NCI-H524 (cell line): ENCODE measurements at places on chromosomes 1 and 21.

GRCh38 chr1:32763221-32763620, 53.9 kb downstream of the YARS1 start:
- no peak for DNase-seq

GRCh38 chr1:41913014-41913413, 5.7 kb downstream of the HIVEP3 start:
- DNase-seq = no peak

DNA sequence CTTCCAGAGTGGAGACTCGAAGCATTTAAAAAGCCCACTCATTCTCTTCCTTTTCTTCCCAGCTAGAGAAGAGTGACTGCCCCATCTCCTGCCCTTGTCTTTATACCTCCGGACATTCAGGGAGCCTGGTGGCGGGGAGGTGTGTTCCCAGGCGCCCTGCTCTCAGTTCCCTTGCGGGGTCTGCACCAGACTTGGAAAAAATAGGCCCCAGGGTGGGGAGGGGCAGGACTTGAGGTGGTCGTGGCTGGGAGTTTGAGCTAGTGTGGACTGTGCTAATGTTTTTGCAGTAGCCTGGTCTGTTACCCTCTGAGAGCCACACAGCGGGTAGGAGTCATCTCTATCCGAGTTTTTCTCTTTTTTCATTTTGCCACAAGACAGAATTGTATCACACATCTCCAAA, 139.1 kb downstream of the PEX14 start:
- no peak for DNase-seq

DNA sequence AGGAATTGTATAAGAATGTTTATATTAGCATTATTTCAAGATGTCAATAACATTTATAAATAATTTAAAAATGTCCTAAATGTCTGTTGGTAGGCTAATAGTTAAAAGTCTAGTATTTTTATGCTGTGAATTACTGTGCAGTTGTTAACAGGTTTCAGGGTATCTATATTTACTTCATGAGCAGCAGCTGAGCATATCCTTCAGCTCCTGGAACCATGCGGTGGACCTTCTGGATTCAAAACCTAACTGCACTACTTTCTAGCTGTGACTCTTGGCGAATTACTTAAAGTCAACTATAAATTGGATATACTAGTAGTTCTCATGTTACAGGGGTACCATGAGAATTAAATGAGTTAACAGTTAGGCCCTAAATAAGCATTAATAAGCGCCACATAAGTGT, 3.7 kb downstream of the CEP350 start:
- peak; percentile 5 for DNase-seq

GRCh38 chr1:67754526-67754920, 69.5 kb downstream of the GADD45A start:
- DNase-seq = no peak

- no peak for DNase-seq
These were observed 28.3 kb downstream of the CCN1 start for GRCh38 chr1:85608851-85609250.

- DNase-seq = no peak
These were observed 289.5 kb downstream of the KIF26B start for GRCh38 chr1:245444147-245444828.

DNA sequence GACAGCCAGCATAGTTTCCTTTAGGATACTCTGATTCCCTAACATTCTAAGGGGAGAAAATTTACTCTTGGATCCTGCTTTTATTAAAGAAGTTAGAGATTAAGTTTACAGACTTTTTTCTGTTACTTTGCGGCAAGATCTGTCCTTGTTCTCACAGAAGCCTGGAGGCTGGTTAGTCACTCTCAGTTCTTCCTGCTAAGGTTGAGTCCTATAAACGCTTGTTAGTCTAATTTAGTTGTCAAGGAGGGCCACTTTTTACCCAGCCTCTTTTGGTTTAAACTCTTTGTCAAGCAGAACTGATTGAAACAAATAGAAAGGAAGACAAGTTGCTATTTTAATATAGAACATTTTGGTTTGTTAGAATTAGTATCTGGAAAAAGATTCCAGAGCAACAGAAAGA, 89.7 kb downstream of the C21orf91 start:
- DNase-seq = no peak

- peak; percentile 13 for DNase-seq
These were observed 26.8 kb upstream of the EPHA8 start for GRCh38 chr1:22536506-22536905.

DNA sequence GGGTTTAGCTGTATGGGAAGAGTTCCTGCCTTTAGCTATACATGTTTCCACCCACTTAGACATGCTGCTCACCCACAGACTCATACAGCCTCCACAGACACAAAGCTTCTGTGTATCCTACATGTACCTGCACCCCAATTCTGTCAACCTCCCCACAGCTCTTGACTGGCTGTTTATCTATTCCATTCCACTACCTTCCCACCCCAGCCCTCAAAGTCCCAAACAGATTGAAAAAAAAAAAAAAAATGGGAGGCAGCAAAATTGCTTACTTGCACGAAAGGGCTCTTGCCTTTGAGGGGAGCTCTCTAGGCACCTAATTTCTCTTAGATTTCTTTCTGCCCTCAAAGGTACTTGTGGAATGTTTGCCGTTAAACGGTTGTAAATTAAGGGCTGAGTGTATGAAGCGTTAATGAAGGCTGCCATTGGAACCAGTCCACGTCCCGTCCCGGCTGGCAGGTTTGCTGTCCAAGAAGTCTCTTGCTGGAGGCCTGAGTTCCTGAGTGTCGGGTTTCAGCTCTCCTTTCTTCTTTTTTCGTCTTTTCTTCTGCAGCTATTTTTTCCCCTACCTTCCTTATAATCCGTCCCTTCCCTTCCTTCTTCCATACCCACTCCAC, 43.6 kb downstream of the PBX1 start:
- peak; percentile 28 for DNase-seq

GRCh38 chr1:183404476-183404875, 13.7 kb downstream of the NMNAT2 start:
- DNase-seq = no peak

GRCh38 chr1:151985270-151985669, 8.4 kb downstream of the S100A10 start:
- DNase-seq = no peak

GRCh38 chr1:163094589-163094988, 25.4 kb downstream of the RGS4 start:
- DNase-seq = no peak

DNA sequence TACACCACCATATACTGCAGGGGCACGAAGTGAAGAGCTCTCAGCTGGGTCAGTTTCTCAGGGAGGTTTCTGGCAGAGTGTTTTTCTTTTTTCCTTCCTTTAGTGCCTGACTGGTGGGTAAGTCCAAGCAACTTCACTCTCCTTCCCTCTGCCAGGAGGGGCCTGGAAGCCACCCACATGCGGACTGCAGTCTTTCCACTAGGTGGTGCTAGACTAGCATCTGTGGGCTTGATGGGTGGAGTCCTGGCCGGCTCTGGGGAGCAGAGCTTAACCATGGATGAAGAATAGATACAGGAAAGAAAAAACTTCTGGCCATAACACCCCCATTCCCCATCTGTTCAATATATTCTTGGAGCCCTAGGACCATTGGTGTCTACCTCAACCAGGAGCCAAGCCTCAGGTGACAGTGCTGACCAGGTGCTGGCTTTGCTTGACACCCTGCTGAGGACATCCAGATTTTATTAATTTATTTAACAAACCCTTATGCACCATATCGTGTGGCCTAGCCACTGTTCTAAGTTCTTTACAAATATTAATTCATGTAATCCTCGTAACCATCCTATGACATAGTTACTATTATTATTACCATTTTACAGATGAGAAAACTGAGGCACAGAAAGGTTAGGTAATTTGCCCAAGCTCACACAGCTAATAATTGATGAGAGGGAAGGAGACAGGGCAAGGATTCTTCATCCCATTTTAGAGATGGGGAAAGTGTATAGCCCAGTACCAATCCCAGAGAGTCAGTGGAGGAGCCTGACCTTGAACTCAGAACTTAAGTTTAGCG, 126.7 kb upstream of the CSF3R start:
- DNase-seq = peak; percentile 78

GRCh38 chr1:58814251-58815068, 30.6 kb upstream of the JUN start:
- DNase-seq = no peak

DNA sequence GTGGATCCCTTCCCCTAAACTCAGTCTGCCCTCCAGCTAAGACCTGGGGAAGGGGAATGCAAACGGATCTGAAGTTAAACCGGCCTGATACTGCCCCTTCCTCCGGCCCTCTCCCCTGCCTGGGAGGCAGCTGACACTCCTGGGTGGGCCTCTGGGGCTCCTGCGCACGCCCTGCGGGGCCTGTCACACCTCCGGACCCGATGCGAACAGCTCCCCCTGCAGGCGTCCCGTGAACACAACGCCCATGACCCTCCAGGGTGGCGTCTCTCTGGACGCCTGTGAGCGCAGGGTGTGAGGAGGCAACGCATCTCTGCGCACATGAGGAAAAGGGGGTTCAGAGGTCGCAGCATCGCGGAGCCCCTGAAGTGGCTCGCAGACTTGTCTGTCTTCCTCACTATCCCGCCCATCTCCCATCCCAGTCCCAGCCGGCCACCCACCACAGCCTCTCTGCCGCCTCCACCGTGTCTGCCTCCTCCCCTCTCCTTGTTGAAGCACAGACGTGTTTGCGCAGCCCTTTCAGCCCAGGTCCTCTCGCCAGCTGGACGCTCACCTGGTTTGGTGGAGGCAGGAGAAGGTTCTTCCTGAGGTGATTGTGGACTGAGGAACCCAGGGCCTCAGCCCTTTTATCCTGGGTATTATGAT, 421 bp upstream of the LCE3A start:
- no peak for DNase-seq

DNA sequence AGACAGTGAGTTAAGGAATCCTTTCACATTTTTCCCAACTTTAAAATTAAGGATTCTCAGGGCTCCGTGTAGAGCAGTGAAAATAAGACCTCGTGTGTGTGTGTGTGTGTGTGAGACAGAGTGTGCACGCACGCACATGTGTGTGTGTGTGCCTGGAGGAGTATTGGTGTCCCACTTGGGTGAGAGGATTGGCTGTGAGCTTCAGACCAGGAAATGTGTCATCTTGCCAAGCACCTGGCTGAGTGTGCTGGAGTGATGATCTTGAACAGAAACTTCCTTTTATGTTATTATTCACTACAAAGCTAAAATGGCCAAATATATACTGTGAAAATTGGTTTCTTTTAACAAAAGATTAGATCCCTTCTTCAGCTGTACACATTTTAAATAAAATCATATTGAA, 35.2 kb upstream of the NTPCR start:
- no peak for DNase-seq

DNA sequence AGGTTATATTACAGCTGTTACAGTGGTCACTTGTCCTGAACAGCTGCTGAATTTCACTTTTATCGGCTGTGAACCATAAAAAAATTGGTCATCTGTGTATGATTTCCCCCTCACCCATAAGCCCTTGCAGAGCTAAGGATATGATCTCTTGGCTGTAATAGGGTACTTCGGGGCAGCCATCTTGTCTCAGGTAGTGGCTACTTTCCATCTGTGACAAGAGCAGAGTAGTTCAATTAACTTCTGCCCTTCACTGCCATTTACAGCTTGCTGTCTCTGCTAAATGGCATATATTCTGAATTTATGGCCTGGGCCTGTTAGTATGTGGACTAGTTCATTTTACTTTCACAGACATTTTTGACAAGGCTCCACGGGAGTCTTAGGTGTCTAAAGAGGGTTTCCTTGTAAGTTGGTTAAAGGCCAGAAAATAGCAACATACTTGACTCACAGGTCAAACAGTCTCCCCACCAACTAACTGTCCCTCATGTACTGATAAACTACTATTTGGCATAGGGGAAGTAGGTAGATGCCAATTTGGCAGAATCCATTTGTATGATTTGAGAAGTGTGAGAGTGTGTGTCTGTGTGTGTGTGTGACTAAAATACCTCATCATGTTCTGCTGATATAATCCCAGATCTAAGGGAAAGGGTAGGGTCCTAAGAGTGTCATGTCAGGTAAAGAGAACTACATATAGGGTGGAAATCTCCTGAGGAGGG, 151.6 kb downstream of the KCTD3 start:
- DNase-seq = no peak

DNA sequence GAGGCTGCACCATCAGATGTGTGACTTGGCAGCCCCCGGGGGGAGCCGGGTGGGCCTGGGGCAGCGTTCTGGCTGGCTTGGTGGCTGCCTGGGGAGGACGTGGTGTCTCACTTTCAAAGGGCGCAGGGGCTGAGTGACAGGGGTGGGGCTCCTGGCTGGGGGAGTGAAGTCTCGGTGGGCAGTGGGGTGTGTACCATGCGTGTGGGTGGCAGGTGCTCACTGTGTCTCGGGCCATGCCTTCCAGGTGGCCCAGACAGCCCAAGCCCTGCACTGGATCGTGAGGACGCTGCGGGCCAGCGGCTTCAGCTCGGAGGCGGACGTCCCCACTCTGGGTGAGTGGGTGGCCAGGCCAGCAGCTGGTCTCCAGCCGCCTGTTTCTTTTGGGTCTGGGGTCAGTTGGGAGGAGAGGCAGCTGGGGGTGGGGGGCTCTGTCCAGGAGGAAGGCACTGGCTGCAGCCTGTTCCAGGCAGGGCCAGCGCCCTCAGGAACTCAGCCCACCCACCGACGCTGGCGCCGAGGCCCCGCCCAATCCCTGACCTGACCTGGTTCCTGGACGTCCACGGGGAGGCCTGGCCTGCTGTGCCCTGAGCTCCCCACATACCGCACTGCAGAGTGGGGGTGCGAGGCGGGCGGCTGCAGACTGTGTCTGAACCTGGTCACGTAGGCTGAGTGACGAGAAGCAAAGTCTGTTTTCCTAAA, 30.6 kb upstream of the LRRC3 start:
- no peak for DNase-seq

DNA sequence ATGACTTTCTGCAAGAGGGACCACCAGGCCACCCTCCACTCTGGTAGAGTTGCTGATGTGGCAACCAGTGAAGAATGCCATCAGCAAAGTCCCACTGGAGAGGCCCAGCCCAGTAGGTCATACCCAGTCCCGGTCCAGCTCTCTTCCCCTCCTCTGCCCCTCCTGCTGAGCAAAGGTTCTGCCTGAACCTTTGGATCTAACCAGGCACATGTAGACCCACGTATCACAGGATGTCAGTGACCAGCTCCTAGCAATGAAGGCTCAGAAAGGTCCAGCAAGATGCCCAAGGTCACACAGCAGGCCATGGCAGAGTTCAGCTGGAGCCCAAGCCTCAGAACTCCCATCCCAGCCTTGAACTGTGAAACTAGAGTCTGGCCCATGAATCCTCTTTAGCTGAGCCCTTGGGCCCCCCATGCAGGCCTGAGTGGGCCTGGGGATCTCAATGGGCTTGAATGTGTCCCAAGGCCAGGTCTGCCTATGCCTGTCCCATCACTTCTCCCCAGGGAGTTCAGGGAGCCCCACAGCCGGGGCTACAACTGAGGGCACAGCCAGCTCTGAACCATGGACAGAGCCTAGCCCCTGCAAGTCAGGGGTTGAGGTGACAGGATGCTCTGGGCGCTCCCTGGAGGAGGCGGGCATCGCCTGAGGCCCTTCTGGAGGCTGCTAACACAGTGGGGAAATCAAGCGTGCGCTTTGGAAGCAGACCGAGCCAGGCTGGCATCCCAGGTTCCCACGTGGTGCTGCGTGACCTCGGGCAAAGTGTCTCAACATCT, 21.4 kb upstream of the PADI1 start:
- DNase-seq = no peak

- peak; percentile 43 for DNase-seq
These were observed 42.1 kb downstream of the NCF2 start for GRCh38 chr1:183548116-183548515.

GRCh38 chr1:101929343-101929742, 67.4 kb downstream of the OLFM3 start:
- DNase-seq = no peak

- DNase-seq = no peak
These were observed 49.3 kb upstream of the POU2F1 start for GRCh38 chr1:167171286-167171929.

- no peak for DNase-seq
These were observed 9.3 kb upstream of the S100A10 start for GRCh38 chr1:152002960-152003359.

- DNase-seq = peak; percentile 76
These were observed 43.5 kb downstream of the LGR6 start for GRCh38 chr1:202237052-202237451.
